ENCODE measurements at places on chromosomes 4 and X.

GRCh38 chrX:20545538-20545937, 278.8 kb upstream of the RPS6KA3 start:
- no peak for DNase-seq

DNA sequence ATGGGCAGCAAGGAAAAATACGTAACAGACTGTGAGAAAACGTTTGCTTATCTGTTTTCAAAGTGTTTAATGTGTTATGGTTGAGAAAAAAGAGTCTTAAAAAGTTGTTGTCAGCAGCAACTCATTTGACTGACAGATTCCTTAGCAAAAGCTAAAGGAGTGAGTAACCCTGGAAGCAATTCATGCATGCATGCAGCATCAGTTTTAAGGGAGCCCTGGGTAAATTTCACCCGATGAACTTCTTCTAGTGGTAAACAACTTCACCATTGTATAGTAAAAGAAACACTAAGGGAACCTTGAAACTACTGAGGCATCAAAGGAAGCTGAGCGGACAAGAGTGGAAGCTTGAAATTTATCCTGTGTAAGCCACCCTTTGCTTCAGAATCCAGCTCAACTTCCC, 583.2 kb upstream of the INTU start:
- no peak for DNase-seq

DNA sequence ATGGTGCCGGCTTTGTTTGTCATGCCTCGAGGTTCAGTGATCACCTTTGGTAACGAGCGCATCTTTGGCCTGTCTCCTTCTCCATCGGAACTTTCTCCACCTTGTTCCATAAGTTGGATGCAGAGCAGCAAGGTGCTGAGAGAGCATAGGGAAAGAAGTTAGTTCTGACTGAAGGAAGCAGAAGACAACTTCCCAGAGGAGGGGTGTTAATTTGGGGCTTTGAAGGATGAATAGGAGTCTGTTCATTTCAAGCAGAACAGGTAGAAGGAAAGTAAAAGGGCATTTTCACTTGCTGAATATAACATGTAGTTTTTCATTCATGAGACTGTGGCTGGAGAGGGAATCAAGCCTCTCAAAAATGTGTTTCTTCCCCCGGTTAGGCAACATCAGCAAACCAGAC, 232.0 kb upstream of the PSAPL1 start:
- no peak for DNase-seq

GRCh38 chr4:26899991-26900390, 39.4 kb downstream of the STIM2 start:
- DNase-seq = no peak

DNA sequence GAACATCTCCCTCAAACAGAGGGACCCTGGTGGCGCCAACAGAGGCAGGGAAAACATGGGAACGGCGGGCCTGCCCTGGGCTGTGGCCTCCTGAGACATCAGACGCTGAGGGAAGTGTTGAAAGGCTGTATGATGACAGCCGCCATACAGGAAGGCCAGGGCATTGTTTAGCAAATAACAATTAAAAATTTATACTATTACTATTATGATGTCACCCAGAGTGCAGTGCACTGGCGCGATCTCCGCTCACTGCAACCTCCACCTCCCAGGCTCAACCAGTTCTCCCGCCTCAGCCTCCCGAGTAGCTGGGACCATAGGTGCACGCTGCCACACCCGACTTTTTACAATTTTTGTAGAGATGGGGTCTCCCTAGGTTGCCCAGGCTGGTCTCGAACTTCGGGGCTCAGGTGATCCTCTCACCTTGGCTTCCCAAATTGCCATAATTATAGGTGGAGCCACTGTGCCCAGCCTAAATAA, 54.6 kb downstream of the CPZ start:
- DNase-seq = no peak

- no peak for DNase-seq
These were observed 266.3 kb upstream of the NOCT start for GRCh38 chr4:138749303-138749702.

DNA sequence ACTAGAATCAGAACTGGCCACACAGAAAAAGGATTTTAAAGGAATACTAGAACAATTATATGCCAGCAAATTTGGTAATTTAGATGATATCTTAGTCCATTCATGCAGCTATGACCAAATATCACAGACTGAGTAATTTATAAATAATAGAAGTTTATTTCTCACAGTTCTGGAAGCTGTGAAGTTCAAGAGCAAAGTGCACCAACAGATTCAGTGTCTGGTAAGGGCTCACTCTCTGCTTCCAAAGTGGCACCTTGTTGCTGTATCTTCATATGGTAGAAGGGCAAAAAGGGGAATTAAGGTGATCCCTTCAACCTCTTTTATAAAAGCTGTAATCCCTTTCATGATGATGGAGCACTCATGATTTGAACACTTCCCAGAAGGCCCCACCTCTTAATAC, 20.3 kb downstream of the TNIP2 start:
- no peak for DNase-seq

- DNase-seq = peak; percentile 69
These were observed 2.7 kb upstream of the BMX start for GRCh38 chrX:15497865-15498264.

DNA sequence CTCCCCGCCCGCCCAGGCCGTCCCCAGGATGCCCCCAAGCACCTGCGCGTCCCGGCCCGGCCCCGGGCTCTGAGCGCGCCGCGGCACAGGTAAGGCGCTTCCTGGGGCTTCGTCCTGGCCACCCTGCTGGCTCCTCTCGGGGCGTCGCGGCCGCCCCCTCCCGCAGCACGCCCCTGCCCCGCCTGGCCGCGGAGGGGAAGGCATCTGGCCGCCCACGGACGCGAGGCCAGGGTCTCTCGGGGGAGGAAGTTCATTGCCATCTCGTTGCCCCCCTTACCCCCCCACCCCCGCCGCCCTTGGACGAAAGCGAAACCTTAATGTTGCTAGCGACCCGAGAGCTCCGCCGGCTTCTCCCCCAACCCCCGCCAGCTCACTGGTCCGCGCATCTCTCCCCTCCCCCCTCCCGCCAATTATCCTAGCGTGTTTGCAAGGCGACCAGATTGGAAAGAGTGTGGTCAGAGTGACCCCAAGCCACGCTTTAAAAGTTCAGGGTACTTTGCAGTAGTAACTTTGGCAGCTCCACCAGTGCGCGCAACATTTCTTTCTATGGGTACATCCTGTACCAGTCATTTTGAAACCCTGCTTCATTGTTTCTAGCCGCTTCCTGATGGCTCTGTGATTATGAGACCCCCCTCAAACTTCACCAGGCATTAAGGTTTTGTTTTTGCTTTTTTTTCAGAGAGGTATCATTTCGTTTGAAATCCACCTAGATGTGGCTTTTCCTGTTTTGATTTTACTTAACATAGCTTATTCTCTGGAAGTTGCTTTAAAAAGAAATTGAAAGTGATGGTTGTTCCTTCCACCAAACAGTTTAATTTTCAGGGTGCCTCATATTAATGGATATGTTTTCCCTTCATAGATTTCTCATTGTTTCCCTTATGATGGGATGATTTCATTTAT, 626 bp downstream of the TBC1D1 start:
- peak; percentile 91 for DNase-seq

DNA sequence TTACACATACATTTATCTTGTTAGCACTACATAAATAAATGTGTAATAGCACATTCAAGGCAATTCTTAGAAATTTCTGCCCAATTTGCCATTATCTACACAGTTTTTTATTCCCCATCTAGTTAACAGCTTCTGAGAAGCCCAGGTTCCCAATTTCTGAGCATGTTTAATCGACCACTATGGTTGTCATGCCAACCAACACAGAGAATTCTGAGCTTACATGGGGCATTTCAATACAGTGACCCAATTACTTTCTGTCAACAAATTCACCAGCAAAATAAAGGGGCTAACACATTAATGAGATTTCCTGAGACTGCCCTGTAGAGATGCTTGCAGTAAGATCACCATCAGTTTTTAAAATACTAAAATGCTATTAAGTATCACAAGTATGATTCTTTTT, 22.0 kb downstream of the GPM6A start:
- no peak for DNase-seq

DNA sequence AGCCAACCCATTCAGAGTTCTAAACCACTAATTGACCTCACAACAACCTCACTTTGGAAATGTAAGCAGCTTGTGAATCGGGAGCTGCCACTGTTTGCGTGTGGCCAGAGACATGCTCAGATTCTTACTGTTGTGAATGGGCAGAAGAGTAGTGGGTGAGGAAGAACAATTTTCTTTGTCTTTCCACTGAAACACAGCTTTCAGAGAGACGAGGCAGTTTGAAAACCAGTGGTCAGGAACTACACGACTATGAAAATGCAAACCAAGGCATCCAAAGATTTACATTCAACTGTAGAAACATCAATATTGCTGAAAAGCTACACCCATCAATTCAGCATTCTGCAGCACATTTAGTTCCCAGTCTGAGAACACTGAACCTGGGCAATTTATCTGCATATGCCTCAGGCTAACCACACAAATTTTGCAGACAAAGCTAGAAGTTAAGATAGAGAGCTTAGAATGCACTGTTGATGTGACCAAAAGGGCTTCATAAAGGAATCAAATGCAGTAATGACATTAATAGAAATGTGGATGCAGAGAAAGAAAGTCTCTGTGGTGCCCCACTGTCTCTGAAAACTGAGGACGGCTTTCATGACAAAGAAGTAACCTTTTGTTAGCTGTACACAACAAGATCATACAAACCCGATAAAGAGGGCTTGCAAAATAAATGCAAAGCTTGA, 134.3 kb downstream of the APBB2 start:
- DNase-seq = no peak

- DNase-seq = no peak
These were observed 158.1 kb upstream of the USP38 start for GRCh38 chr4:143026459-143027170.

DNA sequence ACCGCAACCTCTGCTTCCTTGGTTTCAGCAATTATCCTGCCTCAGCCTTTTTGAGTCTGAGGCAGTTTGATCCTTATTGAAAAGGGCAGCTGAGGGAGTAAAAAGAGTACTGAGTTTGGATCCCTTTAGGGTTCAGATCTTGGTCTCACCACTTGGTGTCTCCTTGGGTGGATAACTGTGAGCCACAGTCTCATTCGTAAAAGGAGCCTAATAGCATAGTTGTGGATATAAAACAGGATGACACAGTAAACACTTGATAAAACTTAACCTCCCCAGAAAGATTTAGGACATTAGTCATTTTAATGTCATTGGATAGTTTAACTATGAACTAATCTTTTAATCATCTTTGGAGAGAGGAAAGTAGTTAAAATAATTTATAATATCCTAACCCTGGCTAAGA, 173.0 kb downstream of the ANK2 start:
- DNase-seq = no peak

DNA sequence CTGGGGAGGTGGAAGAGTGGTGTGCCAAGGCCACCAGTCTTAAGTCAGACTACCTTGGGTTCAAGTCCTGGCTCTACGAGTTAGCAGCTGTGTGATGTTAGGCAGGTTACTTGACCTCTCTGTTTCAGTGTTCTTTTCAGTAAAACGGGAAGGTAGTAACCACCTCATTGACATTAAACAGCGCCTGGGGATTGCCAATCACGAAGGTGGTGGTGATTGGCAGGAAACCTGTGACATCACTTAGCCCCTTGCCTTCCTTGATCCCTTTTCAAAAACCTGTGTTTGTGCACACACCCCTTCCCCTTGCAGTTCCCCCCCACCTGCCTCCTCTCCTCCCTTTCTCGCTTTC, 7.6 kb downstream of the KLF3 start:
- DNase-seq = peak; percentile 18

DNA sequence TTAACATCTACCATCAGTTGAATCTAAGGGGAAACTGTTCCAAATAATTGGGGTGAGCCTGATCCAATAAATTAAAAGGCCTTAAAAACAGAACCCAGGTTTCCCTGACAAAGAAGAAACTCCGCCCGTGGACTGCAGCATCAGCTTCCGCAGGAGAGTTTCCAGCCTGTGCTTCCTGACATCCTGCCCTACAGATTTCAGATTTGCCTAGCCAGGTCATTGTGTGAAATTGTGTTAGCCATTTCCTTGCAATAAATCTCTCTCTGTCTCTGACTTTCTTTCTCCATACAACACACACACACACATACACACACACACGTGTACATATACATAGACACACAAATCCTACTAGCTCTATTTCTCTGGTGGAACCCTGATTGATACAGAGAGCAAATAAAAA, 48.3 kb upstream of the LCORL start:
- no peak for DNase-seq

- no peak for DNase-seq
These were observed 83.6 kb downstream of the GAB1 start for GRCh38 chr4:143420227-143420626.

DNA sequence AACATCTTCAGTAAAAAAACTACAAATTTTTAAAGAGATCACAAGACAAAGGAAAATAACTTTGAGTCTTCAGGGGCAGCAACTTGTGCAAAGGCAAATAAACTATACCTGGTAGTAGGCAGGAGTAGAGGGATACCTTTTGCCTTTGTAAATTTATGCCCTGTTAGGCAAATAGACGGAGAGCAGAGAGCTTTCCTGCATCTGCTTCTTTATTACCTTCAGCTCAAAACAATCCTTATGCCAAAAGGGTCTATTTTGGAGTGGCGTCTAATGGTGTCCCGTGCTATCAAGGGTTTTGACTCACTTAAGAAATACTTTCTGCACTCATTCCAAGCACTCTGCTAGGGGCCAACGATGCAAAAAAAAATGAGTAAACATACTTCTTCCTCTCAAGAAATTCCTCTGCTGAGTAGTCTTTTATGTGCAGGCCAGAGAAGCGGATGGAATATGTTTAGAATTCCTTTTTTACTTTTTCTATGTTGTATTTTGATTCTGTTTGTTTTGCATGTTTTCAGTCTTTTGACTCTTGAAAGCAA, 131.9 kb downstream of the ANXA5 start:
- no peak for DNase-seq

GRCh38 chr4:164381859-164382258, 372.1 kb upstream of the SMIM31 start:
- no peak for DNase-seq

- DNase-seq = peak; percentile 64
These were observed 9.6 kb downstream of the ZAR1 start for GRCh38 chr4:48499551-48500066.

- DNase-seq = no peak
These were observed 34.3 kb upstream of the TMEM154 start for GRCh38 chr4:152713951-152714705.

GRCh38 chr4:139630991-139631390, 34.6 kb upstream of the MGST2 start:
- DNase-seq = no peak

DNA sequence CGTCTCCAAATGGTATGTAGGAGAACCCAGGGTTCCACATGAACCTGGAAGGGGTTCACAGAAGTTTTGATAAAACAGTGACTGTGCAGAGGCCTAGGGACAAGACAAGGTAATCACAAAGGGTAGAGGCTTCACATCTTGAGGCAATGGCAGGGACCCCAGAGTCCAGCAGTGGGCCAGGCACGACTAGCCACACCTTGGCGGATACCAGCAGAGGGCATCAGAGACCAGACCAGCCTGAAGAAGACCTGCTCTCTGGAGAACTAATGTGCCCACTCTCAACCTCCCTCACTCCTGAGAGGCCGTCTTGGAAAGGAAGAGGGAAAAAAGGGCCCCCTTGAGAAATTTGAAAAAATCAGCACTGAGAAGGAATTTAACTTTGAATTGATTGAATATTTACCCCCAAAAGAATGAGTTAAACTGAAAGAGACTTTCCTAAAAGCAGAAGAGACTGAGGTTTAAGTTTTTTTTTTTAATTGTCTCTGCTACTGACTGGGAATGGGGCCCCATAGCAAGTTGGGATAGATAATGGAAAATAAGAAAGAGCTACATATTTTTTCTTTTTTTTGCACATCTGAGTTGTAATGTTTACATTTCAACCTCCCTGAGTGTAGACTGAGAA, 243.8 kb upstream of the JADE1 start:
- DNase-seq = peak; percentile 26

Data from activated CD4-positive, alpha-beta T cell treated with anti-CD3 and anti-CD28 coated beads, Interleukin-10, Interleukin-2, amounts not matched to agents 100 ng/mL and 50 ng/mL, durations not matched to agents 16 hours and 8 hours (primary cell).